ENCODE measurements at places on chromosomes 2 and 18. TPM values are rescaled to one million over a fixed set of nuclear protein-coding genes. Genes with fewer than 3 reads are reported as not detected.

Gene NOP58
- total RNA-seq = 129 TPM

Gene MYO7B
- total RNA-seq = 0.21 TPM

Gene CYRIA
- 0.26 TPM for total RNA-seq

Gene CYP1B1
- 9.8 TPM for total RNA-seq

Gene PMAIP1
- total RNA-seq = 14.9 TPM

Gene DYNAP
- total RNA-seq = not detected

Gene ANKRD30B
- total RNA-seq = not detected

Gene CUL3
- 68.8 TPM for total RNA-seq

Gene FIGLA
- total RNA-seq = not detected

Gene SLC38A11
- total RNA-seq = not detected

Gene PER2
- total RNA-seq = 3.3 TPM

Gene UGT1A8
- not detected for total RNA-seq

Gene GCG
- total RNA-seq = not detected

Gene MOGAT1
- total RNA-seq = not detected

Gene CD302
- total RNA-seq = 2.3 TPM

Gene ZNF519
- total RNA-seq = 1.7 TPM

Gene ICOS
- not detected for total RNA-seq

Gene SOX11
- total RNA-seq = not detected

Gene DYNC2LI1
- total RNA-seq = 13.1 TPM
